ENCODE measurements at places on chromosomes 2 and 18. TPM values are rescaled to one million over a fixed set of nuclear protein-coding genes. Genes with fewer than 3 reads are reported as not detected.

EVX2 gene
- polyA plus RNA-seq = not detected

GRCh38 chr2:222232372-222232771, 66.4 kb downstream of the PAX3 start:
- DNase-seq = no peak

DNA sequence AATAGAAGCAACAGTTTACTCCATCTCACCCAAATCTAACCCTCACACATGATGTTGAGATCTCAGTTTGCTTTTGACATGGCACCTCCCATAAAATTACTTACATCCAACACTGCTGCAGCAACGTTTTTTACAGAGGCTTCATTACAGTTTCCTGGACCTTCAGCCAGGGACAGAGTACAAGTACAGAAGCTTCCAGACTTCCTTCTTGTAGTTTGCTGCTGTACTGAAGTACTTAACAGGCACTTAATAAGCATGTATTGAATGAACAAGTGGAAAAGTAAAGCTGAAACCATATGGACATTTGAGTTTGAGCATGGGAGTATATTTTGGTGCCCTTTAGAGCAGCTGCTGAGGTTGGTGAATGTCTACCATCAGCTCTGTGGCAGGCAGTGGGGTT, 514.2 kb downstream of the PTPRM start:
- DNase-seq = no peak

DNA sequence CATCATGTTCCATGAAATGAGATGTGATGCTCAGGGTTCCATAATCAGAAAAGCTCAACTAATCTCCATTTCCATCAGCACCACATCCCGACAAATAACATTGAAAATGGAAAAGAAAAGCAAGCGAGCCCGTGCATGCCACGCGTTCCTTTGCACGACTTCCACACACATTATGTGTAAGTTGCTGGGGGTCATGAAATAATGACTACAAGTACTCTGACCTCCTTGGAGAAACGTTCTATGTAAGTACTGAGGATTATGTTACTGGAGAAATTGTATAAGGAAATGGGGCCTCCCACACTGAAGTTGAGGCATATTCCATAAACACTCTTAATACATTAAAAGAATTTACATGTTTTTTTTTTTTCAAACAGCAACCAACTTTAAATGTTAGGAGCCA, 38.3 kb downstream of the CCBE1 start:
- DNase-seq = no peak

GRCh38 chr2:219609149-219609750, 11.6 kb downstream of the STK11IP start:
- DNase-seq = no peak

- no peak for DNase-seq
Measured at GRCh38 chr2:74228772-74229171, 30.4 kb downstream of the MTHFD2 start.

CYP26B1 gene
- polyA plus RNA-seq = 16.6 TPM

- no peak for DNase-seq
Measured at GRCh38 chr18:8982416-8983183, 119.9 kb upstream of the NDUFV2 start.

- no peak for DNase-seq
Measured at GRCh38 chr18:37666451-37666850, 100.9 kb upstream of the CELF4 start.

GALNT3 gene
- polyA plus RNA-seq = 20.3 TPM

EVA1A gene
- 17.4 TPM for polyA plus RNA-seq

UGT1A4 gene
- polyA plus RNA-seq = not detected

AQP4 gene
- polyA plus RNA-seq = 0.83 TPM

SIX3 gene
- not detected for polyA plus RNA-seq

DNA sequence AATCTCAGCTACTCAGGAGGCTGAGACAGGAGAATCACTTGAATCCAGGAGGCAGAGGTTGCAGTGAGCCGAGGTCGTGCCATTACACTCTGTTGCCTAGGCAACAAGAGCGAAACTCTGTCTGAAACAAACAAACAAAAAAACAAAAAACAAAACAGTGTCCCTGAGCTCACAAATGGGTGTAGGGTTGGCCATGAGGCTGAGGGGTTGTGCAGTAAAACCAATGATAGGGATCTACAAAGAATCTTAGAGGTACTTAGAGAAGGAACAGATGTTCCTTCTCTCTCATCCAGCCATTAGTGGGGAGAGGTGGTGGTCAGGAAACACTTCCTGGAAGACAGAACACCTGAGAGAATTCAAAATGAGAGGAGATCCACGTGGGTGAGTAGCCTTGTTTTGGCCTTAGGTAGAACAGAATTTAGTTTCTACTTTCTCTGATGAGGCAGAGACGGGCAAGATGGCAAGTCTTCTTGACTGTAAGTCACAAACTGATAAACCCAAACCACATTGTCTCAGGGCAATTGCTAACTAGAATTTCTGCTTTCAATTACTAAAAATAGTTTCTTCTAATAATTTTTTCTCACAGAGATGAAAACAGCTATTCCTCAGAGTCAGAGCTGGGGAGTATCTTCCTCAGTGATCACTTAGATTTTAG, 61.5 kb upstream of the PPM1B start:
- DNase-seq = no peak

DNA sequence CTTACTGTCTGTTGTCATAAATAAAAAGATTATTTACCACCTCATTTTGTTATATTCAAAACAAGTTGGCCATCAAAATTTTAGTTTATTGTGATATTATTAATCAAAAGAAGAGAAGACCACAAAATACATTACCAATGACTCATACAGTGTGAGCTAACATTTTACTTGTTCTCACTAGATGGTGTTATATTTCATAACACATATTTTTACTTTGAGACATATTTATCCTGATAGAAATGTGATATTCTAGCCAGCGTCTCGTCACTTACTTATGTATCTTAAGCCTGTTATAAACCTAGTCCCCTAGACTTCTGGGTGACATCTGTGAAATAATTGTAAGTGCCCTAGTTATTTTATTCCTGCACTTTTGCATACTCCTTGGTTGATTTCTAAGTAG, 263.2 kb downstream of the CDH7 start:
- DNase-seq = no peak
